ENCODE measurements at places on chromosomes 1 and 21.

- no peak for DNase-seq
Observed at GRCh38 chr1:225482421-225482950, 54.6 kb upstream of the LBR start.

DNA sequence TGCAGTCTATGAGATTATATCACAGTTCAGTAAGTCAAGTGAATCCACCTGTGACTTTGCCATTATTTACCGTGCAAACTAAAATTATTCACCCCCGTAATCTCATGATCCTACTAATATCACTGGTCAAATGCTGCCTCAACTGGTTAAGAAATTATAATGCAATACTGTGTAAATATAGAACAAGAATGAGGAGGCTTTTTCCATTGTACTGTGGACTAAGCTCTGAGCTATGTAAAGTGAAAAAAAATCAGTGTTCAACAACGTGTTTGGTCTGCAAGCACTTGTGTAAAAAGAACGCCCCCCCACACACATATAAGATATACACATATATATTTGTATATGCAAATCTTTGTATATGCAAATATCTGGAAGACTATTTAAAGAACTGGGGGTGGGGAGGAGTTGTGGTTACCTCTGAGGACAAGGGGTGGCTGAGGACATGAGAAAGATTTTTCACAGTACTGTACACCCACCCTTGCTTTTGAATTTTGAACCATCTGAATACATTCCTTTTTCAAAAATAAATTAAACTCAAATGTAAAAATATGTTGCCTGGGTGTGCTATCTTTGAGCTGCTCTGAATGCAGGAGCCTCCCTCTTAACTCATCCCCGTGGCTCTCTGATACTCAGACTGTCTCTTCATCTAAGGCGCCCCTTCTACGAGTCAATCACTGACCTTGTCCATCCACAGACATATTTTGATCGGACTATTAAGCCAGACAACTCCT lies 57.0 kb downstream of the PTP4A2 start:
- DNase-seq, result no peak

DNA sequence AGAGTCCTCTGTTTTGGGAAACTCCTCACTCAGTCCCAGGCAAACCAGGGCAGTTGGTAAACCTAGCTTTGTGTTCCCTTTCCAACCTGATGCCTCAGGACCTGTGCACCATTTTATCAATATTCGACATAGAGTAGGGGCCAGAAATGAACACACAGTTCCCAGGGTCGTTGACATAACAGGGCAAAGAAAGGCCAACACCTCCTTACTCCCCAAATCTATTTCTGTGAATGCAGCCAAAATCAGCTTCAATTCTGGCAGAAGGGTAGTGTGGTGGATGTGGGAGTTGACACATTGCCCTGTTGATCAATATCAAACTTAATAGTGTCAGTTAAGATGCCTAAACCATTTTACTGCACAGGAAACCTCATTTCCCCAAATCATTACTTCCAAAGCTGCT lies 104.6 kb upstream of the SPATA6 start:
- no peak for DNase-seq

GRCh38 chr1:16012590-16013219 lies 5.1 kb downstream of the HSPB7 start:
- peak; percentile 93 for DNase-seq

- DNase-seq, result no peak
Observed at GRCh38 chr1:29732453-29732852, 496.1 kb downstream of the PTPRU start.

GRCh38 chr1:226027538-226028217 lies 28.5 kb upstream of the SDE2 start:
- DNase-seq, result no peak

GRCh38 chr1:228058949-228059633 lies 23.4 kb upstream of the ARF1 start:
- no peak for DNase-seq

GRCh38 chr1:206783506-206783905 lies 11.2 kb upstream of the IL10 start:
- DNase-seq, result no peak

GRCh38 chr1:184664042-184664660 lies 90.5 kb downstream of the EDEM3 start:
- no peak for DNase-seq

GRCh38 chr1:15053153-15053552 lies 100.4 kb upstream of the TMEM51 start:
- no peak for DNase-seq

DNA sequence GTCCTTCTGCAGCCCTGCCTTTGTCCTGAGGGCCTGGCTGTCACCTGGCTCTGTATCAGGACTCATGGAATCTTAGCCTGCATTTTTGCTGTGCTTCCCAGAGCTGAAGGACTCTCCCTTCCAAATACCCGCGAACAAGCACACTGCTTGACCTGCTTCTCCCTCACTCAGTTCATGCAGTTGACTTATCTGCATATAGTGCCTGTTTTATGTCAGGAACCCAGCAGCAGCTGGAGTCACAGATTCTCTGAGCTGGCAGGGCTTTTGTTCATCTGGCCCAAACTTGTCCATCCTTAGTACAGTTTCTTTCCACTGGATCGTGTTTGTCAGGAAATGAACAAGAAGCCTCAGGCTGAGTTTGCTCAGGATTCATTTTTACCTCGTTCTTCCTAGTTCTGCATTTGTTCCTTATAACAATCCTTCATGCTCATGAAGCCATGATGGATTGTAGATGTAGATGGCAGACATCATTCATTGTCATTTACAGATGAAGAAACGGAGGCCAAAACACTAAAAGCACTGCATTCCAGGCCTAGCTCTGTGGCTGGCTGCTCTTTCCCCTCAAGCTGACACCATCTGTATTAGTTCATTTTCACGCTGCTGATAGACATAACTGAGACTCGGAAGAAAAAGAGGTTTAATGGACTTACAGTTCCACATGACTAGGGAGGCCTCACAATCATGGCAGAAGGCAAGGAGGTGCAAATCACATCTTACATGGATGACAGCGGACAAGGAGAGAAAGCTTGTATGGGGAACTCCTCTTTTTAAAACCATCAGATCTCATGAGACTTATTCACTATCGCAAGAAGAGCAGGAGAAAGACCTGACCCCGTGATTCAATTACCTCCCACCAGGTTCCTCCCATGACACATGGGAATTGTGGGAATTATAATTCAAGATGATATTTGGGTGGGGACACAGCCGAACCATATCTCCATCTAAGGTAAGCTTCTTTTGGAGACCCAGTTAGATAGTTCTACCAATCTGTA lies 150.9 kb downstream of the HIVEP3 start:
- no peak for DNase-seq

DNA sequence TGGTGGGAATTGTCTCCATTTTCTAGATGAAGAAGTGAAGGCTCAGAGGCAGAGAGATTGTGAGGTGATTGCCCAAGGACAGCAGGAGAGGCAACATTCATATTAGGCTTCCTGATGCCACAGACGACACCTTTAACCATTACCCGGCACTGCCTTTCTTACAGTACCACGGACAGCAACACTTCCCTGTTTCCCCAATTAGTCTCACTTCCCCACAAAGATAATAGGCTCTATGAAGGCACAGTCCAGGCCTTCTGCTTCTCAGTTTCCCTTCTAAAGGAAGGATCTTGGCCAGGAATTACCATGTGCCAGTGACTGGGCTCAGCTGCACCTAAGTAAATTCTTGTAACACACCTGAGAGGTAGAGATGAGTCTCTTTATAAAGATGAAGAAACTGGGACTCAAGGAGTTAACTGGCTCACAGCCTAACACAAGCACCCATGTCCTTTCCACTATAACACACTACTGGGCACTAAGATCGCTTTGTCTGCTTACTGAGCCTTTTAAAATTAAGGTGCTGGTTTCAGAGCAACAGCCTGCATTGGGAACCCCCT lies 9.6 kb downstream of the IGSF9 start:
- DNase-seq, result no peak

- no peak for DNase-seq
Observed at GRCh38 chr1:214552174-214552608, 789 bp upstream of the PTPN14 start.

GRCh38 chr1:118842452-118843201 lies 145.5 kb downstream of the TBX15 start:
- DNase-seq, result no peak

DNA sequence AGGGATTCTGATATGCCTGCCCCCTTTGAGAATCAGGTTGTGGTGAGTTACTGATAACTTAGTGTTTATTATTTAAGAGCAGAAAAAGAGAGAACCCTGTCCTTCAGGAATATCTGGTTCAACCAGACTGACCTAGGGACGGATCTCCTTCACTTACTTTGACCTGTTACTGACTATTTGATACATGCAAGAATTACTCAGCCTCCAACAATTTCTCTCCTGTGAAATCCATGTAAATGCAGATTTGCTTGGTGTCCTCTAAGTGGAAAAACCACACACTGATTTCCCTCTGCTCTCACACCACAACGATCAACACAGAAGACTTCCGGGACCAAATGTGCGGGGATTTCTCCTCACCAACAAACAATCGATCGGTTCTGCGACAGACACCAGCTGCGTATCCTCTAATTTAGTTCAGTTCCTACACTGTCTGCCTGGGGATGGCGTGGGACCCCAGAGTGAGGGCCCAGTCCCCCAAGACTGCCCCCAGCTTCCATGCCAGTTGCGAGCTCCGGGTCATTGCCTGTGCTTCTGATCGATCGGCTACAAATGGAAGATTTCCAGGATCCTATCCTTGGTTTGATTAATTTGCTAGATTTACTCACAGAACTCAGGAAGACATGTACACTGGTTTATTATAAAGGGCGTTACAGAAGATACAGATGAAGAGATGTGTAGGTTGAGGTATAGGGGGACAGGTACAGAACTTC lies 51.7 kb downstream of the BACE2 start:
- DNase-seq, result no peak

DNA sequence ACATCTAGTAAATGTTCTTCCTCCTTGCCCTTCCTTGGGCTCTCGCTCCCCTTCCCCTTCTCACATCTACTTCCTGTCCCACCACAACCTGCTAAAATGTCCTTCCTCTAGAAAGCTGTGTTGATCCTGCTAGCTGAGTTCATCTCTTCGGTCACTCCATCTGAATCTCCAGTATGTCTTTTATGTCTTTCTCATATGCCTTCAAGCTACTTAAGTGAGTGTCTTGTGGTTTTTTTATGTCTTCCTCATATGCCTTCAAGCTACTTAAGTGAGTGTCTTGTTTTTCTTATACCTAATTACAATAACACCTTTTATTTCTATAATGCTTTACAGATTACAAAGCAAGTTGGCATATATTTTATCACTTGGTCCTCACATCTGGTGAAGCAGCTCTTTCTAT lies 33.9 kb downstream of the CSF1 start:
- DNase-seq, result no peak

GRCh38 chr1:145953861-145954260 lies 4.0 kb downstream of the LIX1L start:
- DNase-seq, result no peak

DNA sequence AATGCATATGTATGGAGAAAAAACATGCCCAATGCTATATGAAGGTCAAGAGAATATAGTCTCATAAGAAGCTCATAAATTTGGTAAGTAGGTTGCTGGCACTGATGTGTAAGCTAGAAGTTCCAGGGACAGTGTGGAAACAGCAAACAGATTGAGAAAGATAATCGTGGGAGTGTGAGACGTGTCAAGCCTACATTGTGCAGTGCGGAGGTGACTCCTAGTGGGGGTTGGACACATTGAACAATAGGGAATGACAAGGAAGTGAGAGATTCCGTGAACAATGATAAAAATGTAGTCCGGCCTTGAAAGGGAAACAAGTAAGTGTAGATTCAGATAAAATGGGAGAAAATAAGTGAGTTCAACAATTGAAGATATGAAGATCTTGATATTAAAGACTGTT lies 788.4 kb upstream of the PRMT6 start:
- DNase-seq, result no peak

DNA sequence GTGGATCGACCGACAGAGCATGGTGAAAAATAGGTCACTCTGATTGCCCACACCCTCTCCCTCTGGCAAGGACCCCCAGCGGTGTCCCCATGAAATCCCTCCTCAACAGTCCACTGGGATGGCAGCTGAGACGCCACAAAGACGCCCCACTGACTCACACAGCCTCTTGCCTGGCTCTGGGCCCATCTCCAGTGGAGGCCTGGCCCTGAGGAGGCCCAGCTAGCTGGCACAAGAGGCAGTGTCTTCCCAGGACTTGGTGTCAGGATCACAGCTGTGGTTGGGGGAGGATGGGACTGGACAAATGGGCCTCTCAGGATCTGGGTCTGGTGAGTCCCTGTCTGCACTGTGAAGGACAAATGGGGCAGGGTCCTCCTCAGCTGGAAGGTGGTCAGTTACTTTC lies 4.6 kb downstream of the ALX3 start:
- no peak for DNase-seq

- DNase-seq, result no peak
Observed at GRCh38 chr1:247456914-247457639, 827 bp downstream of the OR2B11 start.

- no peak for DNase-seq
Observed at GRCh38 chr1:221025956-221026355, 146.7 kb downstream of the HLX start.

DNA sequence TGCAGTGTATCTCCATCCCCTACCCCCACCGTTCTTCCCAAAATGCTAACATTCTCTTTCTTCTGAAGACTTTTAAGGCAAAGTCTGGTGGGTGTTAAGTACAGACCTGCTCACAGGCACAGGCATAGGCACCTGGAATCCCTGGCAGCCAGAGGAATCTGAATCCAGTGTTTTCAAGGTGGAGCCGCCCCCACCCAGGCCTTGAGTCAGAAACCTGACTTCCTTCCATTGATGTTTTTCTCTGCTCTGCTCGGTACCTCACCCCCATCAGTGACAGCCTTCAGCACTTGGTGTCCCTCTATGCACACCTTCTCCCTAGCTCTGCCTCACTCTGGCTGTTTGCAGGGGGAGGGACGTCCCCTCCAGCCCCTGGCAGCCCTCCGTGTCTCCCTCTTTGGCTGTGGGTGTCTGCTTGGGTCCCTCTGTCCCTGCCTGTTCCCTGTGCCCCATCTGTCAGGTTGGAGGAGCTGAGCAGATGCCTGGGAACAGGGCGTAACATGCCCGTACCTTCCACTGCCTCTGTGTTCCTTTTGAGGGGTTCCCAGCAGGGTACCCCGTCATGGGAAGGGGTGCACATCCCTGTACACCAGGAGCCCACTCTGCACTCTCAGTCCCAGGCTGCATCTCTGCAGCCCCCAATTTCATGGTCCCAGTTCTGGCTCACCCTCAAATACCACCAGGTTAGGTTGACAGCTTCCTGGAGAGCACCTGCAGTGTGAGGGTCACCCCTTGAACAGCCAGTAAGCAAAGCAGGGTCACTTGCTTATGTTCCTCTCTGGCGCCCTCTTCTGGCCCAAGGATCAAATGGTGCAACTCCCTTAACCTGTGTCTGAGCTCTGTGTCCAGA lies 6.7 kb downstream of the NCDN start:
- no peak for DNase-seq

GRCh38 chr1:244083383-244083943 lies 32.4 kb downstream of the ZBTB18 start:
- no peak for DNase-seq

DNA sequence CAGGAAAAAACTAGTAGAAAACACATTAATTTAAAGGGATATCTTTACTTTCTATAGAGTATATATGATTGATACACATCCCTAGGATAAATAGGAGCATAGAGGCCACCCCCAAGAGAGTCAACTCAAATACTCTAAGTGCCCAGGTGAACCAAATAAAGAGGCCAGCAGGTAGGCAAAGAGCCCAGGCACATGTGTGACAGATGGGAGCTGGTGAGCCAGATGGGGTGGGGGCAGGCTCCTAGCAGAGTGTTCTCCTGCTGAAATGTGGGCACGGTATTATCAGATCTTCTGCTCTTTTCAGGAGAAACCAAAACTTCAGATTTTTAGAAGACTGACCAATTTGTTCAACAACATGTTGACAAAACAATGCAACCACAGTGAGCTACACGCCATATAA lies 333.4 kb upstream of the PKN2 start:
- DNase-seq, result no peak

GRCh38 chr1:2311184-2312032 lies 79.9 kb downstream of the MORN1 start:
- peak; percentile 87 for DNase-seq

Data from ascending aorta (tissue), 2 donors.